ENCODE measurements at places on chromosomes 16 and 17. TPM values are rescaled to one million over a fixed set of nuclear protein-coding genes. Genes with fewer than 3 reads are reported as not detected.

Gene CDH11
- not detected for total RNA-seq

Gene CTRB1
- total RNA-seq = not detected

Gene PRSS33
- not detected for total RNA-seq

Gene SBK1
- total RNA-seq = 4.2 TPM

Gene NXPH3
- total RNA-seq = 0.14 TPM

Gene ZSCAN10
- total RNA-seq = 0.68 TPM

Gene ASB16
- total RNA-seq = 0.52 TPM

Gene CHAD
- not detected for total RNA-seq

Gene RHBDL3
- 0.14 TPM for total RNA-seq

Gene LRRC75A
- total RNA-seq = 0.41 TPM

Gene SLC4A1
- not detected for total RNA-seq

Gene GRAPL
- total RNA-seq = 9.4 TPM

Gene BCAR1
- 0.71 TPM for total RNA-seq

Gene TMEM106A
- 17.0 TPM for total RNA-seq

Measured in activated naive CD4-positive, alpha-beta T cell treated with anti-CD3 and anti-CD28 coated beads, Interleukin-2, amount 50 U/mL, for 72 hours (primary cell).